Epithelial cell of proximal tubule (primary cell): ENCODE measurements at places on chromosomes 2 and 18.
A peak's percentile ranks its signal among the peaks of the same experiment; 100 is the strongest.

GRCh38 chr2:20676353-20677215 lies 9.6 kb downstream of the GDF7 start:
- peak; percentile 26 for DNase-seq

DNA sequence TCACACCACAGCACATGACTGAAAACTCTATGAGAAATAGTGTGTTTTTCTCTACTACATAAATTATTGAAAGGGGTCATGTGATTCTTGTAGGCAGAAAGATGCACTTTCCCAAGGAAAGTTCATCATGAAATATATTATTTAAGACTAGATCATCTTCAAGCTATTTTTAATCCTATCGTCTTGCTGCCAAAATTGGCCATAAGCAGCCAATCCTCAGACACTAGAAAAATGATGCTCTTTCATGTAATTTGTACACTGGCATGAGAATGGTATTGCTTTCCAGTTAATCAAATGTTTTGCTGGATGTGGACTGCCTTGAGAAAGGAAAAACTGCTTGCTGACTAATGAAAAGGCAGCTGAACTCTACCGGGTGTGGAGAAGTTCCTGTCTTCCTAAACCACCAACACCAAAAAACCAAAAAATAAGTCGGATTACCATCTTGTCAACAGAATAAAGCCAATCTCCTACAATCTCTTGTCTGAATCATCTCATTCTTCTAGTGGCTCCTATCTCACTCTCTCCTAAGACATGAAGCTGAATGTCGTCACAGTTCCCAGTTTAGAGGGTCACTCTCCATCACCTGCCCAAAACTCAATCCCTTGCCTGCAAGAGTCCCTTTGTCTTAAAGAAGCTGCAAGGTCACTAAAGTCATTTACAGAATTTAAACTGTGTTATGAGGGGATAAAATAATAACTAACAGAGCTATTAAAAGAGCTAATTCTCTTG lies 5.3 kb downstream of the BCL2 start:
- no peak for DNase-seq

- no peak for DNase-seq
Observed at GRCh38 chr18:8287196-8287885, 321.9 kb upstream of the RAB12 start.

GRCh38 chr18:12307701-12308385 lies at the start of gene TUBB6:
Gene TUBB6, plus strand, starts transcription at chr18:12308241. Its CDS starts 52 bp downstream, at chr18:12308293.
- DNase-seq = no peak

GRCh38 chr2:62042944-62043343 lies 137.5 kb downstream of the COMMD1 start:
- no peak for DNase-seq

- DNase-seq = no peak
Observed at GRCh38 chr2:95298486-95299111, 1.5 kb downstream of the KCNIP3 start.

GRCh38 chr18:2618009-2618408 lies 37.5 kb upstream of the SMCHD1 start:
- DNase-seq = no peak

GRCh38 chr2:86073225-86073624 lies 32.5 kb downstream of the POLR1A start:
- DNase-seq = no peak

- no peak for DNase-seq
Observed at GRCh38 chr18:73940721-73941120, 206.9 kb downstream of the FBXO15 start.

DNA sequence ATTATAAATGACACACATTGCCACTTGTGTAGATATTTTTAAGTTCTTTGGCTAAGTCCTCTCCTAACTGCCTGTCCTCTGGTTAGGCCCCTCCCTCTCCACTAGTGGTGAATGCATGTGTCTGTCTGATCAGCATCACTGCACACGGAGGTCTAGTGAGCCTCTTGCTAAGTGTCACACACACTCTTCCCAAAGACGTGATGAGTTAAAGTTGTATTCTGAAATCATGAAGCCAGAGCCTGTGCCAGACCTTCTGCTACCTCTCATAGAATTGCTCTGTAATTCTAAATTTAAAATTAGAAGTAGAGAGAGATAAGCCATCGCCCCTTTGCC lies 41.3 kb downstream of the RALB start:
- DNase-seq = no peak

GRCh38 chr2:69926849-69927515 lies 12.1 kb downstream of the MXD1 start:
- DNase-seq = no peak

DNA sequence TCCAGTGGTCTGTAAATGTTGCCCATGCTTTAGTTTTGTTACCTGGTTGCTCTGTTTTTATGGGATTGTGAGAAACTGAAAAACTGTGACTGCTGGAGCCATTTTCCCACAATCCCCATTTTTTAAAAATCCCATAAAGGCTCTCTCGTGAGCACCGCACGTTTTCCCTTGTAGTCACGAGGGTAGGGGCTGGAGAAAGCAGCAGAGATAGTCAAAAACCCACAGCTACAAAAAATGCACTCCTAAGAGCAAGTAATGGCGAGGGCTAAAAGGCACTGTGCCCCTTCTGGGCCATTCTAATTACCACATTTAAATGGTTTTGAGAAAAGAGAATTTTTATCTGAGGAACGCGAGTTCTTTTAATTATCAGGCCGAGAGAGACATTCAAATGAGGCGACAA lies 1.8 kb upstream of the CTDP1 start:
- DNase-seq = no peak

DNA sequence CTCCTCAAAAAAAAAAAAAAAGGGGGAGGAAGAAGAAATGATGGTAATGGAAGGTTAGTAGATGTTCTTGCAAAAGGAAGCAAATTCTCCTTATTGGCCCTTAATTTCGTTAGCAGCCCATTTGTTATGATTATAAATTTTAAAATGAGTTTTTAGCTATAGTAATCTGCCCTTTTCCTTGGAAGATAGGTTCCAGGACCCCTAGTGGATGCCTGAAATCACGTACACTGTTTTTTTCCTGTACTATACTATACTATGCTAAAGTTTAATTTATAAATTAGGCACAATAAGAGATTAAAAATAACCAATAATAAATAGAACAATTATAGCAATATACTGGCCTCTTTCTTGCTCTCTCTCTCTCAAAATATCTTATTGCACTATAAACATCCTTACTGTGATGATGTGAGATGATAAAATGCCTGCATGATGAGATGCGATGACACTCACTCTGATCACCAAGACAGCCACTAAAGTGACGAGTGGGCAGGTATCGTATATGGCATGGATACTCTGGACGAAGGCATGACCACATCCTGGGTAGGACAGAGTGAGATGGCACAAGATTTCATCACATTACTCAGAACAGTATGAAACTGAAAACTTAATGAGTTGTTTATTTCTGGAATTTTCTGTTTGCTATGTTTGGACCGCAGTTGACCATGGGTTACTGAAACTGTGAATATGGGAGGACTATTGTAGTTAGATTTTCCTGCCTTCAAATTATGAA lies 87.2 kb downstream of the KCTD18 start:
- DNase-seq = no peak

- DNase-seq = no peak
Observed at GRCh38 chr2:25491966-25492532, 150.3 kb upstream of the DNMT3A start.

- DNase-seq = no peak
Observed at GRCh38 chr2:18611184-18611583, 21.8 kb upstream of the NT5C1B start.

GRCh38 chr2:11389551-11390398 lies 45.3 kb upstream of the ROCK2 start:
- peak; percentile 82 for DNase-seq

DNA sequence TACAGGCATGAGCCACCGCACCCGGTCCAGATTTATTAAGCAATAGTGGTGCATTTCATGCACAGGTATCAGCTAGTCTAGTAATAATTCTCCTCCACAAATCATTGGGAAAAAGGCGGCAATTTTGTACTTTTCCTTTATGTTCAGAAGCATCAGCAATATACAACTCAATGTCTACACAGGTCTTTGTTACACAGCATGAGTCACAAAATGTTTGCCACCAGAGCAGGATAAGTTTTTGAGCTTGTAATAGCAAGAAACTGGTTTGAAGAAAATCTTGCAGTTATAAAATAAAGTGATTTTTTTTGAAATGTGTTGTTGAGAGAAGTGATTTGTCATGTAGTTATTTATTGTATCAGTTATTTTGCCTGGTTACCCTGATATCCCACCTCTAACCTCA lies 4.8 kb upstream of the ITPRIPL1 start:
- no peak for DNase-seq

DNA sequence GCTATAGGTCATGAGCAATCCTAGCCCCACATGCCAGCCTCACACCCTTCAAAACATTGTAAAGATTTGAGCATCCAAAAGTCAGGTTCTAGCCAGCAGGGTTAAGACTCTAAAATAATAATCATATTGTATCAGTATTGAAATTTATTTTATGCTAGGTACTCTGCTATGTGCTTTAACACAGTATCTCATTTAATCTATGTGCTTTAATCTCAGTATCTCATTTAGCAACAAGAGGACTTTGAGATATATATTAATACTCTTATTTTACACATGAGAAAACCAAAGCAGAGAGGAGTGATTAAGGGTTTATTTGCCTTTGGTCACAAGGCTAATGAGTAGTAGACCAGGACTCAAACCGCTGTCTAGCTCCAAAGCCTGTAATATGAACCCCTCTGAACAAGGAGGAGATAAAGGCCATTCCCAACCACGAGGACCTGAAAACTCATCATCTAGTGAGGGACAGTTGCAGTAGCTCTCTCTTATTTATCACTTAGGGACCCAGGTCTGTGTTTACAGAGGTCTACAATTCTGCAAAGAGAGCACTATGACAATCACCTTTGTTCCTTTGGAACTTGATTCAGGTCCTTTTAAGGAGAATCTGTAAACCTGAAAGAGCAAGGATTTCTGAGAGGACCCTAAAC lies 116.5 kb upstream of the SERTAD2 start:
- DNase-seq = no peak

- DNase-seq = no peak
Observed at GRCh38 chr2:57370882-57371585, 675.6 kb upstream of the VRK2 start.

DNA sequence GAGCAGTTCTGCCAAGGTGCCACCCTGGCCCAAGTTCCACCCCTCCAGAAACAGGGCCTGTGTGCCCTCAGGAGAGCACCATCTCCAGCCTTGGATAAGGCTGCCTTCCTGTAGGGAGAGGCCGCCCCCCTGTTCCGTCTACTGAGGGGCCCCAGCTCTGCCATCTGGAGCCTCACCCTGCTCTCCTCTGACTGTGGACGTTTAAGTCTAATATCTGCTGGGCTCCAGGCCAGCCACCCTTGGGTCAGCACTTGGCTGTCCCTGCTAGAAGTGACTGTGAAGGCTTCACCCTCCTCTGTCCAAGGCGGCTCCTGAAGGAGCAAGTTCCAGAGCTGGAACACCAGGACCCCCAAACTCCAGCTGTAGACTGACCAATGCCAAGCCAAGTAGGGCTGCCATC lies 26.3 kb downstream of the RHOB start:
- DNase-seq = no peak

DNA sequence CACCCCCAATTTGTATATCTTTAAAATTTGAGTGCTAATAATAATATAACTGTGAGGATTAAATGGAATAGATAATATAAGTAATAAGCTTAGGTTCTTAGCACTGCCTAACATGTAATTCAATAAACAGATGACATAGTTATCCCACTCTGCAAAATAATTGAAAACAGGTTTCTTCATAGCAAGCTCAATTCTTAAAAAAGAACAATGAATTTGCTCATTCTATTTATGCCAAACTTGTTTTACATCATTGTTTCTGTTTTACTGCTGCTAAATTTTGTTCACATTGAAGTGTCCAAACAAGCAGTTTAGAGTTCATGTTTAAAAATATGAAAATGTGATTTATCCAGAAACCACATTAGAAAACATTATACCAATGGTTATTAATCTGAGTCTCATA lies 217.0 kb downstream of the MBD5 start:
- DNase-seq = no peak

DNA sequence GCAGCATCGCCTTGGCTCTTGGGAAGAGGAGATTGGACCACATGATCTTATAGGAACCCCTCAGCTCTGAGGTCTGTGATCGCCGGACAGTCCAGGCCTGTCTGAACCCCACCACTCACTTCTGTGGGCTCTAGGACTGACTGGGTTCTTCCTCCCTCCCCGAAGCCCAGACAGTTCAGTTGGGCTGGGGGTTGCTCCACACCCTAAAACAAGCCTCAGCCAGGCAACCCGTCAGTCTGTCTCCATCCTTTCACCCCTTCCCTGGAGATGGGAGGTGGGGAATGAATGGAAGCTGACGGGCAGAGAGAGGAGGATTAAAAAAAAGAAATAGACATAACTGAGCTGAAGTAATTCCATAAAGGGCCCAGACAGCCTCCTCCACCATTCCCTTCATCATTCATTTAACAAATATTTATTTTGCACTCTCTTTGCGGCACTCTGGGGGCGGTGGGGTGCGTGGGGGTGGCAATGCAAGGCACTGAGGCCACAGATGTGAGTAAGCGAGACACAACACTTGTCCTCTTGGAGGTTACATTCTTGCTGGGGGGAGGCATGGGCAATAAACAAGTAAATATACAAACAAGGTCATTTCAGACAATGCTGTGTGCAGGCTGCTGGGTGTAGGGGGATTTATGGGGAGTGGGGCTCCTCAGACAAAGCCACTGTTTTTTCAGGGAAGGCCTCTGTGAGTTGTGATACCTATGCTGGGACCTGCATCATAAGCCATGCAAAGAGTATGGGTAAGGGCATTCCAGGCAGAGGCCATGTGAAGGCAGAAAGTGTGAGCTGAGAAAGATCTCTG lies 12.9 kb downstream of the WNT10A start:
- no peak for DNase-seq

GRCh38 chr2:134682726-134683125 lies 36.1 kb downstream of the TMEM163 start:
- DNase-seq = no peak

DNA sequence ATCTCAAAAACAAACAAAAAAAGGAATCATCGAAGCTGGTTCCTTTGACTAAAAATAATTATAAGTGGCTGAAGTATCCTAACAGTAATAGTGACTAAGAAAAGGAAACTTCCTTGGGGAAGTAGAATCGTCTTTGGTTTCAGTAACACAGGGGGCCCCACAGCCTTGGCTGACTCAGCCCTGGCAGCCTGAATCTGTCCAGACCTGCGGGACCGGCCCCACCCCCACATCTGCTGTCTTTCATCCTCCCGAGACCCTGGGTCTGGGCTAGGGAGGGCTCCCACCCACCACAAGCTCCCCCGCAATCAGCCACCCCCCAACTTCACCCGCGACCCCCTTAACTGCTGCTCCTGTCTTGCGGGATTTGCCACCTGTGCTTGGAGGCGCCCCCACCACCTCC lies 1452.6 kb upstream of the ACVR2A start:
- DNase-seq = no peak

GRCh38 chr18:62715759-62716615 lies 646 bp downstream of the PHLPP1 start:
- no peak for DNase-seq
